Activated naive CD8-positive, alpha-beta T cell treated with anti-CD3 and anti-CD28 coated beads for 36 hours (primary cell): ENCODE measurements at places on chromosomes 2 and 18.

DNA sequence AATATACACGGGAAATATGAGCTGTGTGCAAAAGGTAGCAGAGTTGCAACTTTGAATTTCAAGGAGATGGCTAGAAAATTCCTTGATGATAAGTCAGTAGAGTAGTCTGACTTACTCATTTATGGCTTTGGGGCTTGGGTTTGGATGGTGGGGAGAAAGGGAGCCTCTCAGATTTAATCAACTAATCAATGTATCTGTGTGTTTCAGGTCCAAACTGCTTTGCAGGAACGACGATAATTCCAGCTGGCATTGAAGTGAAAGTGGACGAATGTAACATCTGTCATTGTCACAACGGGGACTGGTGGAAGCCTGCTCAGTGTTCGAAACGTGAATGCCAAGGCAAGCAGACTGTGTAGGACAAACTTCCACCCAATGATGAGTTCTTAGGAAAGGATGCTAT is 164.6 kb downstream of the VWC2L start:
- no peak for DNase-seq

DNA sequence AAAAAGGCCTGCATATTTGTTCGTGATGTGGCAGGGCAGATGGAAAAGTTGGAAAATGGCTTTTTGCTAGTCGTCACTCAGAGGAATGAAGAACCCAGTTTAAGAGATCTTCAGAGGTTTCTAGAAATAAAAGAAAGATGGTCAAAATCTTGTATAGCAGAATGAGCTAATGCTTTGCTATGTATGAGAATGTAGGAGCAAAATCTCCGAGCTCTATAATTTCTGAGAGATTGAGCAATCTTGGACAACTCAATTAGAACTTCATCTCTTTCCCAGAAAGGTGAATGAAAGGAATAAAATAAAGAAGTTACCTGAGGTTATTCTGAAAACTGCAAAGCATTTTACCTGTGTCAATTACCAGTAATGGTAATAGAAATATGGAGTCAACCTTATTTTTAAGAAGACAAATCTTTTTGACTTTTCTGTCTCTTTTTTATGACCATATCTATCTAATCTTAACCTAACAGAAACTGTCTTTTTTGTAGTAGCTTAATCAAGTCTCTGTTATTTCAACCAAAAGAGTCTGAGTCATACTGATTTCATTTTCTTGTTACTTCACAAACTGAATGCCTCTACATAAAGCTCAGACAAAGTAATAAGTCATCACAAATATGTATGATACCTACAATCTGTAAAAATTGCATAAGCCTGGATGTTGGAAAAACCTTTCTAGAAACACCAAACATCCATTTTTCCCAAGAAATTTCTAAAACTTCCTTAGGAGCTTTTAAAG is 32.5 kb downstream of the CCDC68 start:
- DNase-seq = no peak

DNA sequence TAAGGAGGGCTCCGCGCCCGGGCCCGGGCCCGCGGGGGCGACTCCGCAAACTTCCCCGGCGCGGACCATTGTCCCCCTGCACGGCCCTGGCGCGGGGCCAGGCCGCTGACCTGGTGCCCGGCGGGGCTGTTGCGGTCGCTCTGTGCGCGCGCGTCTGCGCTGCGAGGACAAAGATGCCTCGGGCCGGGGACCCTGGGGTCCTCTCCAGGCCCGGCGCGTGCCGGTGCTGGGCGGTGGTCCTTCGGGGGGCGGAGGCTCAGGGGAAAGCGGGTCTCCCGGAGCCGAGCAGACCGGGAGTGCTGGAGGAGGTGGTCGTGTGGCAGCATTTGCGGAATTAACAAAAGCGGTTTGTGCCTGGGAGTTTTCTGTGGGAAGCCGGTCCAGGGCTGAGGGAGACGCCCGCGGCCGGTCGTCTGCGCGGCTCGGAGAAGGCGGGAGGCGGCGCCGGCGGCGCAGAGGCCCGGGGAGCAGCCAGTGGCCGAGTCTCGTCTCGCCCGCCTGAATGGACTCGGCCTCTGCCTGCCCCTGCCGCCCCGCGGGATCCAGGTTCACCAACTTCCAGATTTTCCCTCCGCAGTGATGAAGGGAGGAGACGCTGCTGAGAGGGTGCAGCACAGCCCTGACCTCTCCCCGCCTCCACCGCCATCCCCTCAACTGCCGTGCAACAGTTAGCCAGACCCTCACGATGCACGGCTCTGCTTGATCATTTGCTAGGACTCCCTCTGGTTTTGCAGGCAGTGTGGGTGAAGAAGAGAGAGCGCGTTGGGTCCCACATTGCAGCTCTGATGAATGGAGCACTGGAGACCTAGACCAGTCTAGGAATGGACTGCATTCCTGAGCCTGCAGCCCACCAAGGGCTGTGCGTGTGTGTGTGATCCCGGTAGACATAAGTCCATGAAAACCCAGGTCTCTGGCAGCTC is 705 bp downstream of the EFR3B start:
- peak; percentile 7 for DNase-seq

DNA sequence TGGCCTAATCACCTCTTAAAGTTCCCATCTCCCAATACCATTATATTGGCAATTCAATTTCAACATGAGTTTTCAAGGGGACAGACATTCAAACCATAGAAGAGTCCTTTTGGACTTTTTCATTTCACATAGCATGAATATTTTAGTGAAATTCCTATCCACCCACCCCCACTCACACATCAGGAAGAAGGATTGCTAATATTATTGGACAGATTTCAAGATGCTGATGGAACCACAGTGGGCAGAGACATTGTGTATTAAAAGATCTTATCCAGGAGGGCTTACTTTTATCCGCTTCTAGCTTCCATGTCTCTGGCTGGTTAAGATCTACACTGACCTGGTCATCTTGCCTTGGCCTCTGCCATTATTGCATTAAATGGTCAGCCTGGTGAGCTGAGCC is 297.4 kb upstream of the ACVR2A start:
- no peak for DNase-seq

- no peak for DNase-seq
Measured at GRCh38 chr2:18154812-18155211, 276.3 kb downstream of the KCNS3 start.
